ENCODE measurements at places on chromosomes 5 and 9.

GRCh38 chr9:123322273-123323195 lies 33.5 kb upstream of the CRB2 start:
- peak; percentile 12 for DNase-seq

GRCh38 chr5:39209924-39210323 lies 9.4 kb downstream of the FYB1 start:
- no peak for DNase-seq

DNA sequence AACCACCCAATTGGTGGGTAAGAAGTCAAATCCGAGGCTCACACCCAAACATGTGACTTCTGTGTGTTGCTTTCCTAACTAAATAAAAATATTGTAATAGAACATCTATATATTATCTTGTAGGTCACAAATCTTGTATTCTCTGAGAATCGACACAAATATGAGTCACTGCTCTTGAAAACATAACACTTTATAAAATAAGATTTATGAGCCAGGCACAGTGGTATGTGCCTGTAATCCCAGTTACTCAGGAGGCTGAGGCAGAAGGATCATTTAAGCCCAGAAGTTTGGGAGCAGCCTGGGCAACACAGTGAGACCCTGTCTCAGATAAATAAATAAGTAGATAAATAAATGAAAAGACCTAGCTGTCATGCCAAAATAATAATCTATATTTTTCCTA lies 624.1 kb downstream of the ANXA1 start:
- no peak for DNase-seq

DNA sequence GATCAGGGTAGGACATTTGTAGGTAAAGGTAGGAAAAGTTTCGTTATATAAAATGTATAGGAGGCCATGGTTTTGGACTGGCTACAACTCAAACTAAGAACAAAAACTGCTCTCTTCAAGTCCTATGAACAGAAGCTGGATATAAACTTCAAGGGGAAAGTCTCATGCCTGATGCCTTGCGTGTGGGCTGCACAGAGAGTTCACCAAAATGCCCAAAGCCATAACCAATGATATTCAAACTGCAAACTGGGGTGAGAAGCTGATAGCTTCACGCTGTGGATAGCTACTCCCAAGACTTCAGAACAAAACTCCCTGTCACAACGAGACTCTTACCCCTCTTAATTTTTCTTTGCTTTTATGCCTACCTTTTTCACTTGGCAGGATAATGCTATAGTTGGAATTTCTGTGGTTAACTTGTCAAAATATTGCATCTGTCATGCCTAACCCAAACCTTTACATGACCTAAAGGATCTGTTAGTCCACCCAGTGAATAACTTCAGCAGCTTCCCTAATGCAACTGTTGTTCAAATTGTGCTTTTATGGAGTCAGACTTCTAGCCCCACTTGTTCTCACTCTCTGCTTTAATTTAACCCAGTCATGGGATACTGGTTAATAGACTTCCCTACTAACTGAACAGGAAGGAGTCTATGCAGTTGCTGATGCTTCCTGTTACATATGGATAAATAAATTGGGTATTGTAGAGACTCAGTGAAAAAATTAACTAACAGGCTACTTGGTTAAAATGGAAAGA lies 71.9 kb downstream of the SFXN1 start:
- DNase-seq = no peak
